ENCODE measurements at places on chromosomes 6 and 20.

DNA sequence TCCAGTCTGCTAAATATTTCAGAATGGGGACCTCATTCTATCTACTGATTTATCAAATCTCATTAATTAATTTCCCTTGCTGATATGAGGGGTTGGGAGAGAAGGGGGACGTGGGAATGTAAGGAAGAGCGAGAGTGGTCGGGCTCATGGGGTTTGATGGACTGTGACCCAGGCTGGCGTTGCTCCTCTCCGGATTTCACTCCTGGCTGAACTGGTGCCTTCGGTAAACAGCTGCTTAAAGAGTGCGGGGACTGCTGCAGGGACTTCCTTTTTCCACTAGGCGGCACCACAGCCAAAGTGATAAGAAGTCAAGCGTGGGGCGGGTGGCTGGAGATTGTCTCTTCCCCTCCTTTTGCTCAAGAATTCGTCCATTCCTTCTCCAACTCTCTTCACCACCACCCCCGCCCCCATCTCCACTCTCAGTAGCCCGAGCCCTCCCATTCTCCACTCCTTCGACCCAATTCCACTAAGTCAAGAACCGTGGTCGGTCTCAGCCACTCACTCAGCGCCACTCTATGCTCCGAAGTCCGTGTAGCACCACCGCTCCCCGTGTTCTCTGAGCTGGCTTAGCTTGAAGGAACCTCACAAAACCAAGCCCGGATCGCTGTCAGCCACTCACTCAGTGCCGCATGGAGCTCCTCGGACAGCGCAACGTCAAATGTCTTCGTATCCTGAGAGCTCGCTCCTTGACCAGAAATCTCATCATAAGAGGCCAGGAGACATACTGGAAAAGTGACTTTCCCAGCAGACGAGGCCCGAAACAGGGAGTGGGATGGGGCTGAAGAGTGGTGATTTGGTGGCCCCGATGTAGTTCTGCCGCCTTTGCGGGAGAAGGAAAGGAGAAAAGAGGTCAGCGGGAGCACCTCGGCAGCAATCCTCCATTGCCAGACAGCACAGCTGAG, 9.7 kb downstream of the TRIM31 start:
- peak; percentile 87 for DNase-seq

GRCh38 chr6:74167511-74167910, 471.5 kb downstream of the CD109 start:
- DNase-seq, result no peak

GRCh38 chr20:24097506-24098245, 109.1 kb upstream of the GGTLC1 start:
- no peak for DNase-seq

DNA sequence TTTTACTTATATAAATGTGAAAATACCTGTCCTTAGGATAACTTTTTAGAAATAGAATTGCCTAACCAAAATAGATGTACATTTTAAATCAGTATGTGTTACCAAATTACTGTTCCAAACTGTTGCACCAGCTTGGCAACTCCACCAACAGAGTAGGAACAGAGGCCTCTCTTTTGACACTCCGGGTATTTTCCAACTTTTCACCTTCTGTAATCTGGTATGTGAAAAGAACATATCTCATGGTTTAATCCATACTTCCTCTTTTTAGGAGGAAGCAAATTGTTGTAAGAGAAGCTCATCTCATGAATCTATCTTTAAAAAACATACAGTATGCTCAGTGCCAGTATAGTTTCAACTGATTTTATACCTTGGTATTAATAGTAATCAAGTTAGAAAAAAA, 24.9 kb downstream of the RNF144B start:
- no peak for DNase-seq

GRCh38 chr6:145539831-145540230, 195.5 kb downstream of the EPM2A start:
- peak; percentile 41 for DNase-seq

DNA sequence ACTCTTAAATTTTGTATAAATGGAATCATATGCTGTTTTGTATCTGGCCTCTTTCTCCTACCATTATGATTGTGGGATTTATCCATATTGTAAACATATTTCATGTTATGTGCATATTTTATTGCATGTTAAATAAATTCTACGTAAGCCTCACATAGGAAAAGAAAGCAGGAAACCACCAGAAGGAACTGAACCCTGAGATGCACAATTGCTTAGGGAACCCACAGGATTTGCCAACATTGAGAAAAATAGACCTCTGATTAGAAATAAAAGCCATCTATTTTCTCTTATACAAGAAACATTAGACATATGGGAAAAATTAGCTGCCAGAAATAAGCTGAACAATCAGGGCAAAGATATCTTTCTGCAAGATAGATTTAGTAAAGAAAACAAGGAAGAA, 111.2 kb upstream of the CARMIL1 start:
- no peak for DNase-seq

Measured in astrocyte of the spinal cord (primary cell).